T-helper 17 cell (primary cell): ENCODE measurements at places on chromosomes 1 and 21.

DNA sequence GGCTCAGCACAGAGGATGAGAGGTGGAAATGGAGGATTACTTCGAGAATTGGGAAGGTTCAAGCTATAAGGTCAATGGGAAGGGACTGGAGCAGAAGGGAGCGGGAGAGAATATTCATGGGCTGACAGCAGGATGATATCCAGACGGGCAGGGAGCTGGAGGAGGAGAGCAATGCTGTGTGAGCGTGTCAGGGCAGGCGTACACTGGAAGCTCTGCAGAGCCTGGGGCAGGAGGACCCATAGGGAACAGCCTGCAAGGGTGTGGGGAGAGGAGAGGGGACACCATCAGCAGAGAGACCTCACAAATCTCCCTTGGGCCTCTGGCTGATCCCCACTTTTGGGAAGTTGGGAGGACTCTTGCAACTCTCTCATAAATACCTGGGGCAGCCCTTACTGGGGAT, 13.7 kb downstream of the CSF1 start:
- DNase-seq = no peak

GRCh38 chr21:16580661-16581060, 850.9 kb downstream of the USP25 start:
- no peak for DNase-seq

- DNase-seq = no peak
These were observed 25.8 kb downstream of the CD247 start for GRCh38 chr1:167492481-167492910.

DNA sequence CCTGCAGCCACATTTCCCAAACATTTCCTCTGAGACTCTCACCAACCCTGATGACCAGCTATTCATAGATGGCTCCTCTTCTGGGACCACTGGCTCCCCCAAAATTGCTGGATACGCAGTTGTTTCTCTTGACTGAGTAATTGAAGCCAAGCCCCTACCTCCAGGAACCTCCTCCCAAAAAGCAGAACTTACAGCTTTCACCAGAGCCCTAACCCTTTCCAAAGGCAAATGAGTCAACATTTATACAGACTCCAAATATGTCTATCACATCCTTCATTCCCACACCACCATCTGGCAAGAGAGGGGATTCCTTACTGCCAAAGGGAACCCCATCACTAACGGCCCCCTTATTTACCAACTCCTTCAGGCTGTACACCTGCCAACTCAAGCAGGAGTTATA, 20.3 kb upstream of the CA6 start:
- no peak for DNase-seq

DNA sequence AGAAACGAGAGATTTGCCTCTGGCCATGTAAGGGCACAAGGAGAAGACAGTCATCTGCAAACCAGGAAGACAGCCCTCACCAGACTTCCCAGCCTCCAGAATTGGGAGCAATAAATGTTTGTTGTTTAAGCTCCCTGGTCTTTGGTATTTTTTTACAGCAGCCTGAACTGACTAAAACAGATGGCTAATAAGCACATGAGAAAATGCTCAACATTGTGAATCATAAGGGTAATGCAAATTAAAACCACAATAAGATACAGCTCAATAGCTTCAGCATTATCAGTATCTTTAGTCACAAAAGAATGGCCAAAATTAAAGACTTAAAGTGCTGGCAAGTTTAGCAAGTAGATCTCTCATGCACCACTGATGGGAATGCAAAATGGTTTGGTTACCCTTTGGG, 11.7 kb downstream of the UBE2G2 start:
- DNase-seq = no peak

DNA sequence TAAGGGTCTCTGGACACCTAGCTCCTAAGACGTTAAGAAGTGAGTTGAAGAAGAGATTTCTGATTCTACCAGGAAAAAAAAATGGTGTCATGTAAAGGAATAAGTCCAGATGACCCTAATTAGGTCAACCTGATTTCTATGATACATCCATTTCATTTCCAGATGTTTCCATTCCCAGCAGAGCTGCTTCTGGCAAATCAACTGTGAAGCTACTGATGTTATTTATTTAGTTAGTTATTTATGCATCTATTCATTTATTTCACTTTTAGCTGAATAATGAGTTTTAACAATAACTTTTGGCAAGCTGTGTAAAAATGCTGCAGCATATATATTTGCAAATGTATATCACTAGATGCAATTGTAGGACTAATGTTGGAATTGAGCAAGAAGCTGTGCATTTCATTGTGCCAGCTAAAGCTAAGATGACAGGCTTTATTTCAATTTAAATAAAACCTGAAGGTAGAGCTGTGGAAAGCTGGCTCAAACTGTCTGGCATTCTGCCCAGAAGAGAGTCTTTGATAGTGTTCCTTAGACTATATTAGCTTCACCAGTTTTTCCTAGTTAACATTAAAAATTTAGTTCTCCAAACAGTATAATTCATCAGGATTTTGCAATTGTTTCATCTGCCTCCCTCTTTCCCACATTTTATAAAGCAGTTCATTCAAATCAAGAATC, 1164.4 kb upstream of the ADGRL4 start:
- no peak for DNase-seq

- no peak for DNase-seq
These were observed 57.3 kb upstream of the BCAR3 start for GRCh38 chr1:93738926-93739325.

DNA sequence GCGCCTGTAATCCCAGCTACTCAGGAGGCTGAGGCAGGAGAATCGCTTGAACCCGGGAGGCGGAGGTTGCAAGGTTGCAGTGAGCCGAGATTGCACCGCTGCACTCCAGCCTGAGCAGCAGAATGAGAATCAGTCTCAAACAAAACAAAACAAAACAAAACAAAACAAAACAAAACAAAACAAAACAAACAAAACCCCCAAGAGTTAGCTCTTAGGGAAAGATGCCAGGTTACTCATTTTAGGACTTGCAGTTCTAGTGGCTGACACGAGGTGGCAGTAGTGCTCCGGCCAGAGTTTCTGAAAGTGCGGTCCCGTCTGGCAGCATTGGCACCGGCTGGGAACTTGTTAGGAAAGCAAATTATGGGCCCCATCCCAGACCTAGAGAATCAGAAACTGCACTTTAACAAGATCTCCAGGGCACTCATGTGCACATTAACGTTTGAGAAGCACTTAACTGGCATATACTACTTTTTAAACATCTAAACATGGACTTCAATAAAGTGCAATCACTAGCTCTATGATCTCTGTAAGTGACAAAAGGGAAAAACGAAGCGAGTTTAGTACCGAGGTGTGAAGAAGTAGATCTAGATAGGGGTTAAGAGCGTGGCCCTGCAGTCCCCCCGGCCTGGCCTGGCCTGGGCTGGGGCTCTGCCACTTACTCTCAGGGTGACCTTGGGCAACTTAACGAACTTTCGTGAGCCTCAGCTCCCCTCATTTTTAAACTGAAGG, 41.9 kb upstream of the TNFRSF1B start:
- peak; percentile 67 for DNase-seq

DNA sequence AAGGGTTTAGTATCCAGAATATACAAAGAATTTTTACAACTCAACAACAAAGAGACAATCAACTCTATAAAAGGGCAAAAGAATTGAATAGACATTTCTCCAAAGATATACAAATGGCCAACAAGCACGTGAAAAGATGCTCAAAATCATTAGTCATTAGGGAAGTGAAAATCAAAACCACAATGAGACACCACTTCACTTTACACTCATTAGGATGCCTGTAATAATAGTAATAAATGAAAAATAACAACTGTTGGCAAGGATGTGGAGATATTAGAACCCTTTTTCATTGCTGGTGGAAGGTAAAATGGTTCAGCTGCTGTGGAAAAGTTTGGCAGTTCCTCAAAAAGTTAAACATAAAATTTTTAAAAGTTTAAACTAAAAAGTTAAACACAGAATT, 7.0 kb upstream of the ABCD3 start:
- no peak for DNase-seq

DNA sequence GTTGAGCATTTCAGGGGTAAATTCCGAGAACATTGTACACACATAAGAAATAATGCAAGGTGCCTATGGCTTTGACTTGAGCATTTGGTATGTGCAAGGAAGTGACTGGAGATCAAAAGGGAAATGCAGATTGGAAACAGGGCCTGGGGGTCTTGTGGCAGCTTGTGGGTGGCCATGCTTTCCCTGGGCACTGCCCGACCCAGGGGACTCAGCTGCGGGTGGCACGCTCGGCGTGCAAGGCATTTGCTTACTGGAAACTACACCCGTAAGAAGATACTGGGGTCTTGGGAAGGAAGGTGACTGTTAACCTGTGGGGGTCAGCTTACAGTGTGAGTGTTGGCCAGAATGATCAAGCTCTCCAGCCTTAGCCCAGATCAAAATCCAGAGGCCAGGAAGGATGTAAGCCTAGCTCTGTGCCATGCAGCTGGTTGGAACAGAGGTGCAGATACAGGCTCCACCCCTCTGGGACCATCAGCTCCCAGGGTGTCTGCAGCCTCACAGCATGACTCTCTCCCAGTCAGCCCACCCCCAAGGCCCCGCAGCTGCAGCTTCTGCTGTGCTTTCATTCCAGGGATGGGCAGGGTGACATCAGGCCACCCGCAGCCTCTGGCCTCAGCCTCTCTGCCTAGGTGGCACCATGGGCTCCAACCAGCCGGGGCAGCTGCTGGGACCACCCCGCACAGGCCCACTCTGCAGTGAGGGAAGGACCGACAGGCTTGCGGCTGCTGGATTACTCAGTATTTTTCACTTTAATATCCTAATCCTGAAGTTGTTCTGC, 55.1 kb downstream of the KIF26B start:
- no peak for DNase-seq

GRCh38 chr1:32400876-32401631, 6.8 kb upstream of the BSDC1 start:
- DNase-seq = peak; percentile 25

GRCh38 chr1:112807999-112808398, 92.9 kb upstream of the PPM1J start:
- no peak for DNase-seq

GRCh38 chr1:54569339-54569738, 21.3 kb downstream of the ACOT11 start:
- DNase-seq = no peak

DNA sequence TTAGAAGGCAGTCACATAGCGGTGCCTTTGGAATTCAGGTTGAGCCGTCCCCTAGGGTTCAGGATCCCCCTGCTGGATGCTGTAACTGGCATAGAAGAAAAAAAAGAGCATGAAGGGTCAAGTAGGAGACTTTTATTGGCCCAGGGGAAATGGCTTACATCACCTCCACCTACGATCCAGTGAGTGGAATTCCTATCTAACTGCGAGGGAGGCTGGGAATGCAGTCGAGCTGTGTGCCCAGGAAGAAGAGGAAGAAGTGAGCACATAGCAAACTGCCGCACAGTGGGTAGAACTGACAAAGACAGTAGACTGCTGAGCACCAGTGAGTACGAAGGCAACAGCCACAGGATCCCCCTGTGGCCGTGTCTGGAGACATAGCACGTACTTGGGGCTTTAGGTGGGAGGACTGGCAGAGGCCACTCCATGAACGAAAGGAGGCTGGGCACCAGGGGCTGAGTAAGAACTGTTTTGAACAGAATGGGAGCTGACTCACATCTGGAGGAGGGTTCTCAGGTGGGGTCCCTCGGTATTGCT, 79.2 kb downstream of the RNF220 start:
- DNase-seq = no peak

GRCh38 chr1:161905269-161905884, 118.3 kb downstream of the OLFML2B start:
- no peak for DNase-seq
